IgD-negative memory B cell (primary cell): ENCODE measurements at places on chromosomes 16 and 17. TPM values are rescaled to one million over a fixed set of nuclear protein-coding genes. Genes with fewer than 3 reads are reported as not detected.

Gene HAGH
- 31.6 TPM for polyA plus RNA-seq

Gene CLDN9
- not detected for polyA plus RNA-seq

Gene PSMD12
- polyA plus RNA-seq = 30.1 TPM

Gene LGALS9B
- not detected for polyA plus RNA-seq

Gene GCGR
- not detected for polyA plus RNA-seq

Gene TSNAXIP1
- not detected for polyA plus RNA-seq

Gene HOXB4
- polyA plus RNA-seq = 0.14 TPM

Gene TRPV2
- polyA plus RNA-seq = 73.6 TPM

Gene CRYBA1
- not detected for polyA plus RNA-seq

Gene GPRC5B
- not detected for polyA plus RNA-seq

Gene GABARAP
- 1,138 TPM for polyA plus RNA-seq
